Umbilical cord (tissue), 2 donors: ENCODE measurements at places on chromosomes 4 and X.
A peak's percentile ranks its signal among the peaks of the same experiment; 100 is the strongest.

DNA sequence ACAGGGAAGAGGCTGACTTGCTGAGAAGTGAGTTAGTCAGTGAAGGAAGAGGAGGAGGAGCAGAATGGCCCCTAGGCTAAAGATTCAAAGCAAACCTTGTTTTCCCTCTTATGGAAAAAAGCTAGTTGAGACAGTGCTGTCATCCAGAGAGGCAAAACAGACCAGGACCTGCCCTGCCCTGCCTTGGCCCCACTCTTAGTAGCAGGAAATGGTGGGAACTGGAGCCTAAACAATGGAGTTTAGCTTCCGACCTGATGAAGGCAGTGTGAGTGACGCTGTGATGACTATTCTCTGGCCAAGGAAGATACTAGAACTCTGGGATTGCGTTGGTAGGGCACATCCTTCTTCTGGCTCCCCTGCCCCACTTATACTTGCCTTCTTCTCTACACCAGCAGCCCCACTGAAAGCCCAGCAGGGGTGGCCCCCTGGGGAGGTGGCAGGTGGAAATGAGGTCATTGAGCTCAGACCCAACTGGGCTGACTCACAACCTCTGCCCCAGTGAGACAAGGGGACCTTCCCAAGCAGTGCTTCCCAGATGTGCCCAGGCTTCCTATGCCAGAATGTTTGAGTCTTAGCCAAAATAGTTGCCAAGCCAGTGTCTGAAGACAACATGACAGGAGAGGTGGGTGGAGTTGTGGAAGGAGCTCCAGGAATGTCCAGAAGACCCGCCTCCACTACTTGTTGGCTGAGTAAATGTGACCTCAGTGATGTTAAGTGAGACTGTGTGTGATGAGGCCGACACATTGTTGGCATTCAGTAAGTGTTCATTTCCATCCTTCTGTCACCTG lies 38.8 kb downstream of the MSN start:
- DNase-seq = peak; percentile 29

- no peak for DNase-seq
These were observed 288.1 kb downstream of the EVC2 start for GRCh38 chr4:5420266-5420665.

GRCh38 chr4:25727711-25728493 lies 72.3 kb downstream of the SLC34A2 start:
- no peak for DNase-seq

- no peak for DNase-seq
These were observed 104.9 kb downstream of the ALPK1 start for GRCh38 chr4:112402098-112402497.

DNA sequence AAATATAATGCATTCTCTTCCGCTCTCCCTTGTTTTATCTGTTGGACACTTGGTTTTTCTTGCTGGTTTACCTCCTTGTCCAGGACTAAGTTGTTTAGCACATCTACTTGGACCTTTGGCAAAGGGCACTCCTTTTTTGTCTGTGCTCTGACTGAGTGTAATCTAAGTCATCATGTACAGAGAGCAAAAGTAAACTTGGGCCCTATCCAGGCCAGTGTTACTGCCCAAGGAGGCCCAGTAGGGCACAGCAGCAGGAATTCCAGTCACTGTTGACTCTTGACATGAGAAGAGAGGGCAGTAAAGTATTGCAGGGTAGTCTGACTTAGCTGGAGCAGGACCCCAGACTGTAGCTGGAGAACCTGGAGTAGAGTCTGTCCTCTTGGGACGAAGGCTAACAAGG lies 445.5 kb downstream of the ZIC3 start:
- DNase-seq = no peak

- DNase-seq = no peak
These were observed 49.1 kb downstream of the GPRIN3 start for GRCh38 chr4:89258506-89258905.

DNA sequence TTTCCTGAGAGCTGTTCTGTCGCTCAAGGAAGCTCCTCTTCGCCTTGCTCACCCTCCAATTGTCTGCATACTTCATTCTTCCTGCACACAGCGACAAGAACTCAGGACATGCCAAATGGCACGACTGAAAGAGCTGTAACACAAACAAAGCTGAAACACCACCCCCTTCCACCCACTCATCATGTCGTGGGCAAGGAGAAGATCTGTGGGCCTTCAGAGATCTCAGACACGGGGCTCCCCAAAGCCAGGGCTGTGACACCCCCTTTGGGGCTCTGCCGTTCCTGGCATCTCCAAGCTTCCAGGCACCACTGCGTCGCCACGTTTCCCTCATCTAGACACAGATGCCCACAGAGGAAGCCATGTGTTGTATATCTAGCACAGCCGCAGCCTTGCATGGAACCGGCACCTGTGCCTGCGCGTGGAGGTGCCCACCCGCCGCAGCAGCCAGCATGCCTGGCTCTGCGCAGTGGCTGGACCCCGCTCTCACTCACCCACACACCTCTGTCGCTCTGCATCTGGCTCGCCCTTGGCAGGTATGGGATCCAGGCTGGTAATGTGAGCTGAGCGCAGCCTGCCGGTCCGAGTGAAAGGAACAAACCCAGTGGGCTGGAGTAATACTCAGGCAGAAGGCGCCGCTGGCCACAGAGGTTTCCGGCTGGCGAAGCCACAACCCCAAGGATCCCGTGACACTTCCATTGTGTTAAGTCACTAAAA lies 676.4 kb upstream of the INTU start:
- no peak for DNase-seq

GRCh38 chr4:26719954-26720552 lies 136.2 kb downstream of the TBC1D19 start:
- peak; percentile 38 for DNase-seq

- no peak for DNase-seq
These were observed 219.1 kb upstream of the BMP3 start for GRCh38 chr4:80811406-80811805.

GRCh38 chrX:14274691-14275090 lies 245.0 kb upstream of the GEMIN8 start:
- peak; percentile 89 for DNase-seq

GRCh38 chr4:158833602-158834001 lies 64.8 kb downstream of the FNIP2 start:
- no peak for DNase-seq

- peak; percentile 68 for DNase-seq
These were observed 679.9 kb downstream of the RPA4 start for GRCh38 chrX:97563531-97564133.

DNA sequence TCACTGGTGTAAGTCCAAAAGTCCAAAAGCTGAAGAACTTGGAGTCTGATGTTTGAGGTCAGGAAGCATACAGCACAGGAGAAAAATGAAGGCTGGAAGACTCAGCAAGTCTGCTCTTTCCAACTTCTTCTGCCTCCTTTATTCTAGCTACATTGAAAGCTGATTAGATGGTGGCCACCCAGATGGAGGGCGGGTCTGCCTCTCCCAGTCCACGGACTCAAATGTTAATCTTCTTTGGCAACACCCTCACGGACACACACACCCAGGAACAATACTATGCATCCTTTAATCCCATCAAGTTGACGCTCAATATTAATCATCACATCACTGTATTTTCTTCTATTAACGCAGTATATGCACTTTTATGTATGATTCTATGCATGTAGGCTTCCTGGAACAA lies 931.6 kb upstream of the GRIA3 start:
- no peak for DNase-seq

- DNase-seq = peak; percentile 21
These were observed 45.5 kb downstream of the SRPX start for GRCh38 chrX:38175139-38175538.

DNA sequence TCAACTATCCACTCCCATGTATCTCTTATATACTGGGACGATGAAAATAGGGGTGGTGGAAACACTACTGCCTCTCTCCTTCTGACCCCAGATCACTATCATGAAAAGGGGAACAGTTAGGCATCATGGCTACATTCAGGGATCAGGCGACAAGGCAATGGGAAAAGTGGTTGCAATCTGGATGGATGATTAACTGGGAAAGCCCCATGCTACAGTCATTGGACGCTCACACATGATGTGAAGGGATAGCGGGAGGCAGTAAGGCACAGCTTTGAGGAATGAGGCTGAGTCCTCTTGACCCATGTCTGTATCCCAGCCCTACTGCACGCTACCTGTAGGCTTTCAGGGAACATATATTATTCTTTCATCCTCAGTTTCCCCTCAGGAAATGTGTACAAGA lies 10.2 kb downstream of the GASK1B start:
- no peak for DNase-seq

- DNase-seq = no peak
These were observed 252.8 kb upstream of the SLC7A11 start for GRCh38 chr4:138494931-138495330.

GRCh38 chrX:19040373-19040772 lies 56.5 kb upstream of the PHKA2 start:
- DNase-seq = no peak

- DNase-seq = no peak
These were observed 18.4 kb upstream of the OGT start for GRCh38 chrX:71514367-71515037.

DNA sequence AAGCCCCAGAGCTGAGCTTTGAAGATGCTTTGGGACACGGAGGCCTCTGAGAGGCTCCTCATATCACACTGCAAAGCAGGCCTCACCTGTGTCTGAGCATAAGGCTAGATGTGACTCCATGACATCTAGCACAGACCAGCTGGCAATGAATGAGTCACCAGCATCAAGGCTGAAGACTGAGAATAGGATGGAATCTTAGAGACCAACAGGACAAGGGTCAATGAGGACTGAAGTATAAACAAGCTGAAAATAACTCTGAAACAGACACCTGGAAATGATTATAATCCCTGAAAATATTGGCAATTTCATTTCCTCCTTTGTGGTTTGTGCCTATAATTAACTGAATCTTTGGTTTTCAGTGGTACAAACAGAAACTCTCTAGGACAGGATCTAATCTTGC lies 87.1 kb upstream of the PRPS1 start:
- no peak for DNase-seq

GRCh38 chr4:142615324-142615665 lies 230.8 kb downstream of the INPP4B start:
- DNase-seq = no peak

DNA sequence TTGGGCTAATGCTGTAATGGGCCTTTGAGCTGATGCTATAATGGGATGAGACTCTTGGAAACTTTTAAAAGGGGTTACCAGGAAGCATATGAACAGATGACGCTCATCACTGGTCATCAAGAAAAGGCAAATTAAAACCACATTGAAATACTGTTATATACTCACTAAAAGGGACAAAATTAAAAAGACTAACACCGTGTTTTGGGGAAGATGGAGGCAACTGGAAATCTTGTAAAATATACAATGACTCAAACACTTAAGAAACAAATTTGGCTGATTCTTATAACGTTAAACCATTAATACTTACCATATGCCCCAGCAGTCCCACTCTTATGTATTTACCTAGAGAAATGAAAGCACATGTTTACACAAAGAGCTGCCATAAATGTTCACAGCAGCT lies 207.2 kb upstream of the GPRIN3 start:
- DNase-seq = no peak

DNA sequence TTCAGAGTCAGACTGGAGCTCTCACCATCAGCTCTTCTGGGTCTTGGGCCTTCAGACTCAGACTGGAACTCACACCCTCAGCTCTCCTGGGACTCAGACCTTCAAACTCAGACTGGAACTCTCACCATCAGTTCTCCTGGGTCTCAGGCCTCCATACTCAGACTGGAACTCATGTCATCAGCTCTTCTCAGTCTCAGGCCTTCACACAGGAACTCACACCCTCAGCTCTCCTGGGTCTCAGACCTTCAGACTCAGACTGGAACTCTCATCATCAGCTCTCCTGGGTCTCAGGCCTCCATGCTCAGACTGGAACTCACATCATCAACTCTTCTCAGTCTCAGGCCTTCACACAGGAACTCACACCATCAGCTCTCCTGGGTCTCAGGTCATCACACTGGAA lies 147.2 kb upstream of the MXRA5 start:
- DNase-seq = no peak

- DNase-seq = no peak
These were observed 87.4 kb upstream of the KCTD8 start for GRCh38 chr4:44535981-44536380.

- no peak for DNase-seq
These were observed 141.6 kb downstream of the KCNIP4 start for GRCh38 chr4:21806991-21807390.

DNA sequence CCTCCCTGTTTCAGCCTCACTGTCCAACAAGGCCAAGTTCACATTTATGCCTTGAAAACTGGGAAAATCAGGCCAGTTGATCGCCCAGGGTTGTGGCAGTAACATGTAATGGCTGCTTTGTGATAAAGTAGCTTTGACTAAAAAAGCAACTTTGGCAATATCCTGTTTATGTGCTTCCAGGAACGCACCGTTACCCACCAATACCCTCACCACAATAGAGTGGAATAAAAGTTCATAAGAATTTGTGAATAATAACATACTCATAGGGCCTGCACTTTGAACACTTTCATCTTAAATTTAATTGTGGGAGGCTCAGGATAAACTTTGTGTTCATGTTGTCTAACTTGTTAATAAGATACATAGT lies 80.7 kb upstream of the MAML3 start:
- no peak for DNase-seq

- DNase-seq = no peak
These were observed 188.5 kb upstream of the STS start for GRCh38 chrX:6959006-6959405.

DNA sequence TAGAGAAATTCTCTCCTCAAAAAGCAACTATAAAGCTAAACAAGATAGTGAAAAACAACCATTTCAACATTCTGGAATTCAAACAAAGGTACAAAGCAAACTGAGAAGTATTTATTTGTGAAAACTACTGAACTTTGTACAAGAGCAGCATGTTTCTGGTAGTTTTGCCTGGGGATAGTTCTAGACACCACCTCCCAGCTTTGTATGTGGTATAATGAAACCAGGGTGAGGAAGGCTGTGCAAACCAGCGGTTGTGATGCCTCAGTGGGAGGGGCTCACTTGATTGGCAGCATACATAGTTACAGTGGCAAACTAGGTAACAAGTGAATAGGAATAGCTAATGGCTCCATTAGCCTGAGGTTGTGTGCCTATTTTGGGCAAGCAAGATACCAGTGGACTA lies 18.6 kb upstream of the FRMD7 start:
- DNase-seq = no peak

DNA sequence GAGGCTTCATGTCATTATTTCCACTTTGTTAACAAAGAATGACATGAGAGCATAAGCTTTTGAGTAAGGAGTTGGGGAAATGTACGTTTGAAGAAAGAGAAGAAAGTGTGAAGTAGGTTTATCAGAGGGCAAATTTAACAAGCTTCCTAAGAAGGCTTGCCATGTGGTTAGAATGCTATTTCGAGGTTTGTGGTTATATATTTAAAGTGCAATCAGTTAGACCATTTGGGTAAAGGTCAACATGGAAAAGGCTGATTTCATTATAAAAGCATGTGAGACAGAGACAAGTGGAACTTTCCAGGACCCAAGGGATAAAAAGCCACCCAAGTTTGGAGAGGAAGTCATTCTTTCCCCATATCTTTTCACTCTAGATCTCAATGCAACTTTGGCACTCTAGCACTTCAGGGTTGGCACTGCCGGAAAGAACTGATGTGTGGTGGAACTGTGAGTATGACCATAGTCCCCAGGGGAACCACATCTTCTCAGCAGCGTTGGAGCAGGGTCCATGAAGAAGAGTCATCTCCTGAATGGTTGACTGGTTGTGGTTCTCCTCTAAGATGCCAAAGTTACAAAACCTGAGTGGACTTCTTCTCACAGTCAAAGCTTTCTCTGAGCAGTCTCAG lies 529.9 kb downstream of the MID1IP1 start:
- no peak for DNase-seq

GRCh38 chr4:6049985-6050384 lies 31.8 kb upstream of the C4orf50 start:
- DNase-seq = no peak

- no peak for DNase-seq
These were observed 112.1 kb downstream of the ARHGAP6 start for GRCh38 chrX:11553594-11553993.
